A172 (cell line): ENCODE measurements at places on chromosomes 6 and 20. TPM values are rescaled to one million over a fixed set of nuclear protein-coding genes. Genes with fewer than 3 reads are reported as not detected.

DNA sequence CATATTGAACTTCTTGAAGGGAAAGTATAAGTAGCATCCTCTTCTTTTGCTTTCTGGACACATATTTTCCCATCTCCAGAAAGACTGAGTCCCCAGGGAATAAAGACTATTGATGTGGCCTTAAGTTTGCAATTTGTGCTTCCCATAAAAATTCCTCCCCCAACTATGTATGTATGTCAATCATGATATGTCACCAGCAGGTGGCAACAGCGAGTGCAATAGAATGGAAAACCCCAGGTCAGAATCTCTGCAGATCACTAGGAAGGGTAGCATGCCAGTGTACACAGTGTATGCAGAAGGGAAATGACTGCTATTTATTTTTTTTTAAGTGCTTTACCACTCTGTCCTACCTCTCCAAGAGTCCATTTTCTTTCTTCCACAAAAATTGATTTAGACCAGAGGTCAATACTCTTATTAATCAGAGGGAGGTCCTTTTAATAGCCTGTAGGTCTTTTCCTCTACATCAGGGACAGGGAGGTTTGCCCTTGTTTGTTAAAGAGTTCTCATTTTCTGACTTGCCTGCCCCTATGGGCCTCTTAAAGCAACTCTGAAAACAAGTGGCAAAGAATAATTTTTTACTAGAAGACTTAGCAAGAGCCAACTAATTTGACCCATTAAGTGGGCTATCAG, 61.4 kb downstream of the BMP2 start:
- peak; percentile 40 for DNase-seq

The TMEM217 gene
- 0.12 and 3.2 TPM in 2 replicates for total RNA-seq

- no peak for DNase-seq
Observed at GRCh38 chr6:46052479-46052878, 36.8 kb upstream of the CLIC5 start.

GRCh38 chr6:100627911-100628758, 163.4 kb upstream of the SIM1 start:
- no peak for DNase-seq

DNA sequence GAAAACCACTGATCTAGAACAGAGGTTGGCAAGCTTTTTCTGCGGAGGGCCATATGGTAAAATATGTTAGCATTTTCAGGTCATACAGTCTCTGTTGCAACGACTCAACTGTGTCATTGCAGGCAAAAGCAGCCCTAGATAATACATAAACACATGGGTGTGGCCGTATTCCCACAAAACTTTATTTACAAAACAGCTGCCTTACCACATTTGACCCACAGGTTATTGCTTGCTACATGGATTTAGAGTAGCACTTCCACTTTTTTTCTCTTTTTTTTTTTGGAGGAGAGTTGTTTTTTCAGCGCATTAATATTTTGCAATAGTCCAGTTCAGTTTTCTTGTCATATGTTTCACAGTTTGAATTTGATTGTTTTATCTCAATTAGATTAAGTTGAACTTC, 2.5 kb upstream of the IGF2R start:
- no peak for DNase-seq

The RSPH4A gene
- total RNA-seq, result not detected in 2 replicates

- DNase-seq, result no peak
Observed at GRCh38 chr6:17565399-17565798, 34.7 kb upstream of the FAM8A1 start.

DNA sequence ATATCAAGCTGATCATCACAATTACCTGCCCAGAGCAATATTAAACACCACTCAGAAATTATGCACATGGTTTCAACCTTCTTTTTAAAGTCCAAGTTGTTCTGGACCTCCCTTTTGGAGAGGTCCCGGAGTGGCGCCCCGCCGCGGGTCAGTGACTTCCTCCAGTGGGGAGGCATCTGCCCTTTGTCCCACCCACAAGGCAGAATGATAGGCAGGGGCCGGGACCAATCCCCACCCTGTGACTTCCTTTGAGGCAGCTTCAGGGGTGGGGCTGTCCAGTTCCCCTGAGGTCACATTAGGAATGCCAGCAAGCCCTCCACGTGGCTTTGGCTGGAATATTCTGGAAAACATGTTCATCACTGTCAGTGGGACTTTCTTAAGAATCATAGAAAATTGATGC, 207.0 kb downstream of the ANKRD60 start:
- peak; percentile 26 for DNase-seq

The TAAR9 gene
- total RNA-seq, result not detected in 2 replicates

DNA sequence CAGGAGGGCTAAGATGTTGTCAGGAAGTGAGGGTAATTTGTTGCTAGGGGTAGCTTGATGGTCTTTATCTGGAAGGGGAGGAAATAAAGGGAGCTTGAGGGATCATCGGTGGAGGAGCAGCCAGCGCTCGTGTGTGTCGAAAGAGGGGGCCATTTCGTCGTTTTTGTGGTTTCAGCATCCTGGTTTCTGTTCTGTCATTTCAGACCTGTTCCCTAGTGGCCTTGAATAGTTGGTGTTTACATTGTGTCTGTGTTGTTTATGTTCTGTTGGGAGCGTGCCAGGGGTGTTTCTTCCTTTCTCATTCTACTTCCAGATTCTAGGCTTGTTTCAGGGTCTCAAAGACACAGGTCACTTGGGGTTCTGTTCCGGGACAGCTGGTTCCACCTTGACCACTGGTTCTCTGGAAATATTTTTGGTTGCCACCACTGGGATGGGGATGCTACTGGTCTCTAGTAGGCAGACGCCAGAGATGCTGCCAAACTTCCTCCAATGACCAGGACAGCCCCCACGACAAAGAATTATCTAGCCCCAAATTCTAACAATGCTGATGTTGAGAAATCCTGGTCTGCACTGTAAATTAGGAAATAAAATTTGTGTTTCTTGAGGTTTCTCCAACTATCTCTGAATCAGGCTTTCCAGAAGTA, 113.9 kb upstream of the NAA20 start:
- DNase-seq, result peak; percentile 32

- DNase-seq, result no peak
Observed at GRCh38 chr6:155309150-155309549, 5.1 kb downstream of the TFB1M start.

DNA sequence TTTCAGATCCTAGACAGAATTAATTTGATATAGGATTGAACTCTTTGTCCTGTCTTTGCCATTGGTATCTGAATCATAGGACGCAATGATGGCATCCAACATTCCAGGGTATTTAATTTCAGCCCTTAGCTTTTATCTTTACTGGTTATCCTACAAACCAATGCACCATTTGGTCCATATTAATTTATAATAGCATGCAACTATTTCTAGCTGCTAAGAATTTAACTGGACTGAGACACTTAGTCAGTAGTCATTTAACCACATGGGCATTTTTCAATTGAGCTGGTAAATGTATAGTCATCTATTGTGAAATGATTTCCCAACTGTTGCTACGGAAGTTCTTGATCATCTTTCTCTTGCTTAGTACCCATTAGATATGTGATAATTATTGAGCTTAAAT, 141.1 kb downstream of the CD164 start:
- DNase-seq, result no peak

- DNase-seq, result no peak
Observed at GRCh38 chr6:74177506-74177905, 481.5 kb downstream of the CD109 start.

DNA sequence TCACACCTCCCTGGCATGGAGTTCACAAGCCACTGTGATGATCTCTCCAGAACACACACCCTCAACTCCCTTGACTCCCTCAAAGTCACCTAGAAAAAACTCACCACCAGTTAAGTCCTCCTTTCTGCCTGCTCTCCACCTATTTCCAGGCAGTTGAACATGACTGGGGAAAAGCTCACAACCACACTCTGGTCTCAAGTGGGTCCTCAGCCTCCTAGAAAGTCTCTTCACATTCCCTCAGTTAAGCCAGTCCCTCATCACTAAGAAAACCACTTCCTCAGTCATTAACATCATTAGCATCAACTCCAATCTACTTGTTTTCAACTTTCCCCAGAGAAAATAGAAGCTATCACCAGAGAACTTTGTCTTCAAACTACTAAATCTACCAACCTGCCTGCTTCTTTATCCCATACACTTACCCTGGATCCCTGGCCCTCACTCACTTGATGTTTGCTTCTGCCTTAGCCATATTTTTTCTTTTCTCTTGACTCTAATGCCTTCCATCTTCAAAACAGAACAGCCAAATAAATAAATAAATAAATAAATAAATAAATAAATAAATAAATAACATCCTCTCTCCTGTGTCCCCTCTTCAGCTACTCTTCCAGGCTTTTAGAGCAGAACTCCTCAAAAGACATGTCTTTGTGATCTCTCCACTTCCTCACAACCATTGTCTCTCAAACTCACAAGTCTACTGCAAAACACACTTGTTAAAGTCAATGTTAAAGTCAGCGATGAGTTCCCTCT, 742.4 kb upstream of the FLRT3 start:
- no peak for DNase-seq

- no peak for DNase-seq
Observed at GRCh38 chr6:36650848-36651478, 27.6 kb upstream of the CDKN1A start.

GRCh38 chr20:17873410-17874270, 95.0 kb downstream of the SNX5 start:
- peak; percentile 90 for DNase-seq

DNA sequence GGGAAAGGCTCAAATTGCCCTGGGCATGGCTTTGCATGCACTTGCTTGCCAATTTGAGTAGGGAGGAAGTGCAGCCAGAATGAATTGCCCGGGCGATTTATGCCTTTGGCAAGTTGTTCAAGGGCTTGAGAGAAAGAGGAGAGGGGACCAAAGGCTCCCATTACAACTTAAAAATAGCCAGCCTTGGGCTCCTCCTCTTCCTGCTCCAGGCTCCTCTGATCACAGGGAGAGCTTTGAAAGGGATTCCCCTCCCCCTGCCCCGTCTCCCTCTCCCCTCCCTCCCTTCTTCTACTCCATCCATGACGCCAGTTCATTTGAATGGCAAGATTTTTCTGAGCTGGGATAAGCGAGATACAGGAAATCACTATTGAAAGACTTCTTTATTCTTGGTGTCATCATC, 304.9 kb upstream of the JAG1 start:
- no peak for DNase-seq

GRCh38 chr6:156595476-156595875, 181.7 kb upstream of the ARID1B start:
- DNase-seq, result peak; percentile 50

The MICAL1 gene
- 34.2 and 37.3 TPM in 2 replicates for total RNA-seq

The SLC22A3 gene
- total RNA-seq, result 0.10 TPM in 1 of 2 replicates, not detected in the other

The IMPG1 gene
- not detected in 2 replicates for total RNA-seq

The ECT2L gene
- total RNA-seq, result not detected in 2 replicates

DNA sequence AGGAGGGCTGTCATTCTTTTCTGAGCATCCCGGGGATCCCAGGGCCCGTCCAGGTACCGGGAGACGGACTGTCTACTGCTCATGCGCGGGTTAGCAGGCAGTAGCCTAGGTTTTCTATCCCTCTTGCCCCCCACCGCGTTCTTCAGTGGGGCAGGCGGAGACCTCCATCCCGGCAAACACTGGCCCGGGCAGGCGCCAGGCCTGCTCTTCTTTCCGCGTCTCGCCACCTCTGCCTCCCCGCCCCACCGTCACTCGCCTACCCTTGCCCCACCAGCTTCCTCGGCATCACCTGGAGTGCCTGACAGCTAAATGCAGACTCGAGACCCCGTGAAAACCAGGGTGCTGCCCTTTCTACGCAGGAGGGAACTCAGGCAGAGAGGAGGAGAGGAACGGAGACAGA, 1937.7 kb upstream of the DEFB115 start:
- no peak for DNase-seq

DNA sequence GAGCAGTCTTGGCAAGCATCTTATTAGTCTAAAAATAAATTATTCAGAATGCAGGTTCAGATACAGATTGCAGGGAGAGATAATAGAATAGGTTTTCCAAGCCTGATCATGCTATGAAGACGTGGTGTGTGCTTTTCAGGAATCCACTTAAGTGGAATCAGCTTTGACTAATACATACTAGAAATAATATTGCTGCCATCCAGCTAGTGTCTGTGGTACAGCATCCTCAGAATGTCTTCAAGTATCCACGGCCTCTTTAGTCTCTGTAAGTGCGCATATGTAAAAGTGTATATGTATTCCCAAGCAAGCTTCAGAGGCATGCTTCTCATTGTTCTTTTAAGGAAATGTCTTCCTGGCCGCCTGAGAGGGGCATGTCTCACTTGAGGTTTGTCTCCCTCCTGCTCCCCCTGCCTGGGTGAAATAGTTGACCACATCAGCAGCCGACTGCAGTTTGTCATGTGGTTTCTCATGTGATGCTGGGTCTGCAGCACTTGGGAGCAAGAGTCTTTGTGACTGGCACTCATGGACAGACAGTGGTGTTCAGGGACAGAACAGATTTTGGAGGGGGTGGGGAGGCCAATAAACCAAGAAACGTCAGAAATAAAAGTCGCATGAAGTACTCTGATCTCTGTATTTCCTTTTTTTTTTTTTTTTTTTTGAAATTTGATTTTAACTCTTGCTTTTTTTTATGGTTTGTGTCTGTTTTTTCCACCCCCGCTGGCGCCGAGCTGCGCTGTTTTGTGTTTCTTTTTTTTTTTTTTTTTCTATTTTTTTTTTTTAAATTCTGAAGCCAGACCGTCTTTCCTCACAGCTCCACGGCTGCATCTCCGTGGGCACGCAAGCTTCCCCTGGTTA, 150.8 kb downstream of the PRL start:
- peak; percentile 7 for DNase-seq

DNA sequence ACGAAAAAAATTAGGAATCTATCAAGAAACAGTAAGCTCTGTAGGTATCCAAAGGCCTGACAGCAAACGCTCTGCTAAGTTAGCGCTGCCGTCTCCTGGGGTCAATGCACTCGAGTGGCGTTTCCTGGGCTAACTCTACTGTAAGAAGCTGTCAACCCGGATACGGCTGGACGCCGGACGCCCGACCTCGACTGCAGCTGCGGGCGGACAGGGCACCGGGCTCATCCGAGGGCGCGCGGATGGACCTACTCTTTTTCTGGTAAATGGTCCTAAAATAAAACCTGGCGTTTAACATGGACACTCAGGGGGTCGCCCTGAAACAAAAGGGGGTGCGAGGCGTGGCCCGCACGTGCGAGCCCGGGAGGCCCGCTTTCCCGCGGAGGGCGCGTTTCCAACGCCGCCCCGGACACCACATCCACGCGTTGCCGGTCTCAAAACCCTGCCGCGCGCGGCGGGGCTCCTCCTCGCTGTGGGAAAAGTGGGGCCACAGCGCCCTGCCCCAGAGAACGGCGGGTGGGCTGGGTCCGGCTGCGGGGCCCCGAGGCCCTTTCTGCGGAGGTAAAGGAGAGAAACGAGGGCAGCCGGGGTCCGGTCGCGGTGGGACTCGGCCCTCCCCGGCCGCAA, 537 bp downstream of the TCP1 start:
- peak; percentile 22 for DNase-seq

- DNase-seq, result no peak
Observed at GRCh38 chr20:4702562-4703280, 19.0 kb upstream of the PRND start.

The HLA-DQB1 gene
- not detected in 2 replicates for total RNA-seq
